ENCODE measurements at places on chromosomes 11 and 22.
A peak's percentile ranks its signal among the peaks of the same experiment; 100 is the strongest.

DNA sequence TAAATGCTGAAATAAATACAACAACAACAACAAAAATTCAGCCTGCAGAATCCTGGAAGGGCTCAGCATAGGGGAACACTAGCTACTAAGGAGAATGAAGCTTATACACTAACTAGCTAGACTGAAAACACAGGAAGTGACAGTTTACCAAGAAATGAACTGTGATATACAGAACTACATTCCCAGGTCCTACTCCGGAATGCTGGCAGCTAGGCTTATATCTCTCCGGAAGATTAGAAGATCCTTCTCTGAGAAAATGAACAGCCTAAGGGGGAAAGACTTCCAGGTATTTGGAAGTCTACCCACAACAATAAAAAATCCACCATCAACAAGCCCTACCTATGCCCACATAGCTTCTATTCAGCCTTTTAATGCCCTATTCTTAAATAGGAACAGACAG is 31.0 kb downstream of the CCDC34 start:
- peak; percentile 73 for DNase-seq

DNA sequence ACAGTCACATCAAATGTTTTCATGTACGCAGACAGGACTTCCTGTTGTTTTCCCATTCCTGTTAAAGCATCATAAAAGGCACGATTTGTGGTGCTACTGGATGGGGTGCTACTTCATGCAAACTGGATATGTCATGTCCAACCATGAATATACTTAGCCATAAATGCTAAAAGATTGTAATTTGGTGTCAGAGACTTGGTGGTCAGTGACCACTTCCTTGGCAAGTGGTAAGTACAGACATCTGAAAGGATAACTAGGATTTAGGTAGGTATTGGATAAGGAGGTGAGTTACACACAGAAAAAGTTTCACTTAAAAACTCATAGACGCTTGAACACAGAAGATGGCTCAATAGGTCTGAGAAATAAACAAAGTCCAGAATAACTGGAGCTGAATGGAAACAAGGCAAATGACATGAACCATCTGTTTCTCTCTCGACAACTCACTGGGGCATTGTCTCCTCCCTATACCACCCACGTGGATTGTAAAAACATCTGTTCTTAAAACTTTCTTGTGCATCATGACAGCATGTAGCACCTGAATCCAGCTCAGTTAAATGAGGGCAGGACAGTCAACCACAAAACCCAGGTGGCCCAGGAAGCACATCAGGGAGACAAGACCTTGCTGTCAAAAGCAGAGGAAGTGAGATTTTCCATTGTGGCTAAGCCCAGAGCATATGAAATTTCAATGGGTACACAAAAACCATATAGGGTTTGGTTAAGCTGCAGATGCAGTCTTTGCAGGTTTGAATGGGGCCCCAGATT is 22.1 kb upstream of the IGLL5 start:
- no peak for DNase-seq

DNA sequence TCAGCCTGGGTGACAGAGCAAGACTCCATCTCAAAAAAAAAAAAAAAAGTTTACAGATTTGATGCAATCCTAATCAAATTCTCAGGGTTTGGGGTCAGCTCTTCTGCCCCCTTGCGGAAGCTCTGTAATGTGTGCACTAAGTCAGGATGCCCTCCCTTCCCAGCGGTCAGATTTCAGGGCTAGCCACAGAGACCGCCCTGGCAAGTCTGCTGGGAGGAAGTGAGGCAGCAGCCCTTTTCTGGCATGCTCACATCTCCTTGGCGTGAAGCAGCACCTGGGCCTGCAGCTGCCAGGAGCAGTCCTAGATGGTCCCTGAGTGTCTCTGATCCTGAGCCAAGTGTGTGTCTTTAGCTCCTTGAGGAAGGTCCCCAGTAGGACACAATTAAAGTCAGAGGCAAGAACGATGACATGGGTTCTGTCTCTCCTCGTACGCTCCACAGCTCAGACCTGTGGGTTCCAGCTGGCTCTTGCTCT is 10.9 kb upstream of the APOBEC3C start:
- DNase-seq = peak; percentile 85

DNA sequence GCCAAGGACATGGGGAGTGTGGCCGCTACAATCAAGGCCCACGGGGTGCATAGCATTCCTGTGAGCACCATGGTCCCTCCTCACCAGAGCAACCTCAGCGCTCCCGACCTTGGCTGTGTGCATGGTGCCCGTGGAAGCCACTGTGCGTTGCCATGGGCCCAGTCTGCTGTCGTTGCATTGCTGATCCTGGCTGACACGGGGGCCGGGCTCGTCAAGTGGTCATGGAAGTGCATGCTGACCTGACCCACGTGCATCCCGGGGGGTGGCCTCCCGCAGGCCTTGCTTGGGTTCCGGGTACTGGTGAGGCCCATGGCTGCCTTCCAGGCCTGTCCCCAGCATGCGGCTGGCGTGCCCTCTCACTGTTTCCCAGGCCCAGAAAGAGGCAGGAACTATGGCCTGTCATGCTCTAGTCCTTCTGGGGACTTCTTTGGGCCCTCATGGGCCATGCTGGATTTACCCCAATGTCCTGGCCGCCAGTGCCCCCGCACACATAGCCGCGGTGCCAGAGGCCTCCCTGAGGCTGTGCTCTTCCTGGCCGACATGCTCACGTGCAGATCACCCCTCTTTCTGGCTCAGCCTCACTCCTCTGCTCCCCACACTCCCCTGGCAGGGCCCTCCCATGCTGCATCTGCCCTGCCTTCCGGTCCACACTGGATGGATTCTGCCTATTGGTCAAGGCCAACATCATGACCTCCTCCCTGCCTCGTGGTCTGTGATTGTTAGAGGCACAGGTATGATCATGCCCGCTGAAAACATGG is 1258.0 kb downstream of the BRD1 start:
- DNase-seq = no peak

DNA sequence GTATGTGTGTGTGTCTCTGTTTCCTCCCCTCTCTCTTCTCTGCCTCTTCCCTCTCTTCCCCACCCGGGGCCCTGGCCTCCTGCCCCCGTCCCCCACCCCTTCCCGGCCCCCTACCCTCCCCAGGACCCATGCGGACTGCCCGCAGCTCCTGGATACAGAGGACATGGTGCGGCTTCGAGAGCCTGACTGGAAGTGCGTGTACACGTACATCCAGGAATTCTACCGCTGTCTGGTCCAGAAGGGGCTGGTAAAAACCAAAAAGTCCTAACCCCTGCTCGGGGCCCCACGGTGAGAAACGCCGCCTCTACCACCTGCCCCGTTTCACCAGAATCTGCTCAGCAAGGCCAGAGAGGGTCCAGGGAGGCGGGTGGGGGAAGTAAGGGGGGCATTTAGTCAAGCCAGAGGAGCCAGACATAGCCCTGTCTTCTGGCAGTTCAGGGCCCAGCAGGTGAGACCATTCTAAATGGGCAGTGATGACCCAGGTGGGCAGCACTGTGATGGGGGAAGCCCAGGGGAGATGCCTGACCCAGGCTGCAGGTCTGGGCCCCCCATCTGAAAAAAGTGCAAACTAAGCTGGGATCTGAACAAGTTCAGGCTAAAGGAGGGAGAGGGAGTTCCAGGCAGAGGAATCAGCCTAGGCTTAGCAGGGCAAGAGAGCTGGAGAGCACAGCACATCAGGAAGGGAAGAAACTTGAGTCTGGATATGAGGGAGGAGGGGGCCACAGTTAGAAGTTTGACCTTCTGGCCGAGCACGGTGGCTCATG is 6.4 kb downstream of the SELENOM start:
- DNase-seq = no peak

DNA sequence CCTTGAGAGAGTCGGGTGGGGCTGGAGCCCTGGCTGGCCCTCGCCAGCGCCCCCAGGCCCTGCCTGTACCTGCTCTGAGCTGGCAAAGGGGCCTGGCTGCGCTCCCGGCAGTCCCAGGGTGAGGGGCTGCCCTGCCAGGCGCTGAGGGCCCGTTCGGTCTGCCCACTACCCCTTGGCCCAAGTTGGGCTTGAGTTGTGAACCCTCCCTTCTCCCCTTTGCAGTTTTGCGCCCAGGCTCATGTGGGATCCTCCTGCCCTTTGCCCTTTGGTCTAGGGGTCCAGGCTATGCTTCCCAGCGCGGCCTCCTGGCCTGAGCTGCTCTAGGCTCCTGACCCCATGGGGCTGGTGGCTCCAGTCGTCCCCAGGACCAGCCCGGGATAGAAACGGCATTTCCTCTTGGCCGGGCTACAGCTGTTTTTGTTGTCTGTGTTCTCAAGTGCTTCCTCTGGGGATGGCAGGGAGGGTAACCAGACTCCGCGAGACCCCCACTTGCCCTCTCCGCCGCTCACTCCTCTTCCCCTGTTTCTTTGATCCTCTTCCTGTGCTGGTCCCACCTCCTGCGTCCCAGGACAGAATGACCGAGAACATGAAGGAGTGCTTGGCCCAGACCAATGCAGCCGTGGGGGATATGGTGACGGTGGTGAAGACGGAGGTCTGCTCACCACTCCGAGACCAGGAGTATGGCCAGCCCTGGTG is 34.9 kb downstream of the PRDM11 start:
- no peak for DNase-seq

- DNase-seq = no peak
Observed at GRCh38 chr22:36887162-36887561, 26.3 kb upstream of the CSF2RB start.

- no peak for DNase-seq
Observed at GRCh38 chr22:38471237-38471636, 3.3 kb downstream of the KDELR3 start.

DNA sequence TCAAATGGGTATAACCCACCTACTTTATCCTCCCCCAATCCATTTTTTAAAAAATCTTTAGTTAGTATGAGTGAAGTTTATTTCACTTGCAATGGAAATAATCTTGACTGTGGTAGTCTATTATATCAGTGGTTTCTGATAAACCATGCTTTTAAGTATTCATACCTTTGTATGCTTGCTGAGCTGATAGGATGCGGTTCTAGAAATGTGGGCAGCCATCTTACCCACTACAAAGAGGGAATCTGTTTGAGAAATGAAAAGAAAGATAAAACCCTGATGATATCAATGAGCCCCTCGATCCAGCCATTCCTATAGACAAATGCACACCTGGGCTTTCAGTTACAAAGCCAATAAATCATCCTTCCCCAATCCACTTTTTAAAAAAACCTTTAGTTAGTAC is 13.8 kb upstream of the PVALB start:
- DNase-seq = no peak

DNA sequence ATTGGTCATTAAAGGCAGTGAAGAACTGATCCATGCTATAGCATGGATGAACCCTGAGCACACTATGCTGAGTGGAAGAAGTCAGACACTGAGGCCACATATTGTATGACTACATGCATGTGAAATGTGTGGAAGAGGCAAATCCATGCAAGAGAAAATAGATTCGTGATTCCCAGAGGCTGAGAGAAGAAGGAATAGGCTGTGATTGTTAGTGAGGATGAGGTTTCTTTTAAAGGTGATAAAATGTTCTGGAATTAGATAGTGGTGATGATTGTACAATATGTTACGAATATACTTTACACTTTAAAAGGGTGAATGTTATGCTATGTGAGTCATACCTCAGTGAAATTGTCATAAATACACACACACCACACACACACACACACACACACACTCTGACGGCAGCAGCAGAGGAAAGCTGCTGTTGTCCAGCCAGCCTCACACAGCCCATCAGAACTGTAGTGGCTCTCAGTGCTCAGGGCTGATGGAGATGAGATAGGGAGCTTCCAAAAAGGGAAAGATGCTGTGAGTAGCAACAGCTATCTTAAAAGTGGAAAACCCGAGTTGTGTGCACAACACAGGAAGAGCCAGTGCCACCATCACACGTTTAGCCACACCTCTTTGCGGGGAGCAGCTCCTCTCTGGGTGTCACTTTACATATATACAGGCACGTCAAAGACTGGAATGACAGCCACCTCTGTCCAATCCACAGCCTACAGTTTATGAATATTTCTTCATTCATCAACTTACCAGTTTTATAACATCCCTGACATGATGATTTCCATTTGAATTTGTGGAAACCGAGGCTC is 153.0 kb downstream of the SPATA19 start:
- DNase-seq = no peak

DNA sequence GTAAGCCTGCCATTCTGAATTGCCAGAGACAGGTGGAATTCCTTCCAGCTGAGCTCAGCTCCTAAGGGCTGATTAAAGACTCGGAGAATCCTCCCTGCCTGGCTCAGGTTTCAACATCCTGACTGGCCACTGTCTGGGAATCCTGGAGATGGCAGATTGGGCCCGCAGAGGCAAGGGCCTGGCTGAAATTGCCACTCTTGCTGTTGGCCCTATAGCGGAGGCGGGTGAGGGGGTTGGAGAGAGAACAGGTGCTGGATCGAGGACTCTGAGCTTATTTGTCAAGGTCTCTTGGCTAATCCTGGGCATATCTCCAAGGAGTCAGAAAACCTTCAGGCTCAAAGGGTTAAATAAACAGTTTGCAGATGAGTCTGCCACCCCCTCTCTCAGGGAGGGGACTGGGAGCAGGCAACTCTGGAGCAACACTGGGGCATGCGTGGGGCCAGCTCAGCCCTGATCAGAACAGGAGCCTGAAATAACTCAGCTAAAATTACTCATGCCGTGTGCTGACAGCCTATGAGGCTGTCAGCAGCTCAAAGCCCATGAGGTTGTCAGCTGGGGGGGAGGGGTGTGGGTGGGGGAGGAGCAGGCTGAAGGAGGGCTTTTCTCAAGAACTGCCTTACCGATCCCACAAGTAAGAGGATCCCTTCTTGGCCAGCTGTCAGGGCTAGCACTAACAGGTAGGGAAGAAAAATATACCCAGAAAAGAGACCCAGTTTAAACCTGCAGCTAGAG is 14.7 kb upstream of the MFRP start:
- peak; percentile 75 for DNase-seq

DNA sequence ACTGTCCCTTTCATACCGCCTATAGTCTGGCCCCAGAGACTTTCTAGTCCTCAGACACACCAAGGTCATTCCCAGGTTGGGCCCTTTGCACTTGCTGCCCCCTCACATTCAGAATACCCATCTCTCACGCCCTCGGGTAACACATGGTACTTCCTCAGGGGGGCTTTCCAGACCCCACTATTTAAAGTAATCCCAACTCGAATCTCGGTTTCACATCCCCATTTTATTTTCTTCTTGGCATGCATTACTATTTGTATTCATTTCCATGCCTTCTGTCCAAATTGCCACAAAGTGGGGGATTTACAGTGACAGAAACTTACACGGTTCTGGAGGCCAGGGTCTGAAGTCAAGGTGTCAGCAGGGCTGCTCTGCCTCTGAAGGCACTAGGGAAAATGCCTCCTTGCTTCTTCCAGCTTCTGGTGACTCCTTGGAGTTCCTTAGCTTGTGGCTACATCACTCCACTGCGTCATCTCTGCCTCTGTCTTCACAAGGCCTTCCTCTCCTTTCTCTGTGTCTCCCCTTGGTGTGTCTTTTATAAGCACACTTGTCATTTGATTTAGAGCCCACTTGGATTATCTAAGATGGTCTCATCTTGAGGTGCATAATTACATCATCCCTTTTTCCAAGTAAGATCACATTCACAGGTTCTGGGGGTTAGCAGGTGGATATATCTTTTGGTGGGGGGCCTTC is 15.1 kb downstream of the RCN1 start:
- no peak for DNase-seq

GRCh38 chr22:31754813-31755212 is 994 bp downstream of the DEPDC5 start:
- DNase-seq = no peak

DNA sequence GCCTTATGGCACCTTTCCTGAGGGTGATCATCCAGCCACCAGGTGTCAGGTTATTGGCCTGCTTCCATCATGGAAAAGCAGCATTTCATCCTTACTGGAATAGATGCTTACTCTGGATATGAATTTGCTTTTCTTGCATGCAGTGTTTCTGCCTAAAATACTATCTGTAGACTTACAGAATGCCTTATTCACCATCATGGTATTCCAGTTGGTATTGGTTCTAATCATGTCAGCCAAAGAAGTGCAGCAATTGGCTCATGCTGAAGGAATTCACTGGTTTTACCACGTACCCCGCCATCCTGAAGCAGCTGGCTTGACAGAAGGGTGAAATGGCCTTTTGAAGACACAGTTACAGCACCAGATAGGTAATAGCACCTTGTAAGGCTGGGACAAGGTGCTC is 194.2 kb downstream of the AASDHPPT start:
- peak; percentile 22 for DNase-seq
